Left renal cortex interstitium (tissue), 4 donors: ENCODE measurements at places on chromosomes 3 and 15. TPM values are rescaled to one million over a fixed set of nuclear protein-coding genes. Genes with fewer than 3 reads are reported as not detected.

DNA sequence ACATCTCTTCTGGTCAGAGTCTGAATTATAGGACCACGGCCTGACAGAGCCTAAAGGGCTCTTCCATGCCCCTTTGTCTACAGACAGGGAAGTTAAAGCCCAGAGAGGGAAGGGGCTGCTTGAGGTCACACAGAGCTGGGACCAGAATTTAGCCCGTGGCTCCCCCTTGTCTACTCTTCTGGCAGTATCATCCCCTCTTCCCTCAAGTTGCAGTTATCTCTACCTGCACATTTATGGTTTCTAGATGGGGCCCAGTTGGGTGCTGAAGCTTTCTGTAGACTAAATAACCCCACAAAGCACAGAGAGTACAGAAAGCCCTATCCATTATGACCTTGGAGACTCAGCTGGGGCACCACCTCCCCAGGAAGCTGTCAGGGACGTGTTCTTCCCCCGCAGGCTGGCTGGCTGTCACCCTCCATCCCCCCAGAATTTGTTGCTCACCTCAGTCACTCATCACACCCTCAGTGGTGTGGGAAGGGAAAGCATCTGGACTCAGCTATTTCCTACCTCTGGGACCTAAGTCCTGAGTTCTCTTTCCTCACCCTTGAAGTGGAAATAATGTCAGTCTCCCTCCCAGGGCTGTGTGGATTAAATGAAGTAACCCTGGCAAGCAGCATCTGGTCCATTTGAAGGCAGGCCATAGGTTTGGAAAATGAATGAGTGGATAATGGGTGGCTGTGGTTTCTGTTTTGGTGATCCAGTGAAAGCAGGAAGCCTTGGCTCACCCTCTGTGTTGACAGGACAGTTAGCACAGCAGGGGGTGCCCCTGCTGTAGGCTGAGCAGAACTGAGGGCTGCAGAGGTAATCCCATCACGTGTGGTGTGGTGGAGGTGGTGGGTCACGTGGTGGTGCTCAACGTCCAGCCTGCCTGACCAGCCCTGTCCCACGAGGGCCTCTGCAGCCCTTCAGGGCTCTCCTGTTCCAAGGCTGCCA, 16.3 kb downstream of the ACOX2 start:
- no peak for DNase-seq

- no peak for DNase-seq
Measured at GRCh38 chr3:73473181-73473897, 151.4 kb downstream of the PDZRN3 start.

GRCh38 chr3:115072265-115073021, 74.6 kb downstream of the ZBTB20 start:
- DNase-seq: no peak

NPRL2 gene
- polyA plus RNA-seq: 33.1 TPM

GRCh38 chr15:44591326-44591725, 54.4 kb downstream of the EIF3J start:
- no peak for DNase-seq

GRCh38 chr3:5423523-5423922, 236.0 kb downstream of the EDEM1 start:
- no peak for DNase-seq

GRCh38 chr3:25604107-25604805, 60.5 kb downstream of the TOP2B start:
- no peak for DNase-seq

DNA sequence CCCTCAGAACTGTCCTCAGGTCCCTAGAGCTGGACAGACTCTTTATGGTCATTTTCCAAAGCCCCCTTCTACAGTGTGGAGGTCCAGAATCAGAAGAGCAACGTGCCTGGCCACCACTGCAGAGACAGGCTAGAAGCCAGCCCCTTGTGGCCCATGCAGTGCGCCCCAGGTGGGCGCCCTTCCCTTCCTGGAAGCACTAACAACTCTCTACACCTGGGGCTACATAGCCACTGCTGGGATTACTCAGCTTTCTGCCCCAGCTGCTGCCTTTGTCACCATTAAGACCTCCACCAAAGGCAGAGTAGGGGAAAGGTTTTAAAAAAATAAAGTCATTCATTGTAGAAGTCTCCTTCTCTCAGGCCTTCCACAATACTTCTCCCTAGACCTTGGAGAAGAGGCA, 2.3 kb downstream of the RASGRP1 start:
- DNase-seq: no peak

DNA sequence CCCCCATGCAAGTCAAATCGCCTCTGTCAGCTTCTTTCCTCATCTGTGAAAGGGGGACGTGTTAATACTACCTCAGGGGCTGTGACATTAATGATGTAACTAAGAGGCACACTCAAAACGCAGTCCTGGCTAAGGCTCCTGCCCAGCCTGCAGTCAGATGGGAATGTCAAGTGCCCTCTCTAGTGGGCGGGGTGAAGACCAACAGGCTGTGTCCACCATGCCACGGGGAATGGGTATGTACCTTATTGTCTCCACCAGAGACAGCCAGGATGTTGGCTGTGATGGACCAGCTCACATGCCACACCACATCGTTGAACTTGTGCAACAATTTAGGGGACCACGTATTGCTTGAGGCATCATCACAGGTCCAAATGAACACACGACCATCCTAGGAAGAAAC, 11.0 kb upstream of the GHRL start:
- no peak for DNase-seq

GRCh38 chr3:177932750-177933660, 603.2 kb upstream of the KCNMB2 start:
- DNase-seq: no peak

ROBO2 gene
- polyA plus RNA-seq: 92.2 TPM

DNA sequence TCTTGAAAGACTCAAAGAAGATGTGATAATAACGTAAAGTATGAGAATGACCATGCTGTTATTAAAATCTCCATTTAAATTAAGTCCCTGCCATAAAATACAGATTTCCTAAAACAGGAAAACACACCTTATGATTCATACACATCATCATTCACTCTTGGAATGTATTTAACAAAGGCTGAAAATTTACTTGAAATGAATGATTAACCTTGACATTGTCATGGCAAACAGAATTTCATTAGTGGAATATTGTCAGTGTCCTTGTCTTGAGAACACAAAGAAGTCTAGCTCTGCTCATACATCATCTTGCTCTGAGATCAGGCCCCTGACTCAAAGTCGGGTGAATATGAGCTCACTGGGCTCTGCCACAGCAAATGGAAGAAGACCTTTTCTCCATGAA, 313.9 kb downstream of the FGF12 start:
- DNase-seq: no peak

DNA sequence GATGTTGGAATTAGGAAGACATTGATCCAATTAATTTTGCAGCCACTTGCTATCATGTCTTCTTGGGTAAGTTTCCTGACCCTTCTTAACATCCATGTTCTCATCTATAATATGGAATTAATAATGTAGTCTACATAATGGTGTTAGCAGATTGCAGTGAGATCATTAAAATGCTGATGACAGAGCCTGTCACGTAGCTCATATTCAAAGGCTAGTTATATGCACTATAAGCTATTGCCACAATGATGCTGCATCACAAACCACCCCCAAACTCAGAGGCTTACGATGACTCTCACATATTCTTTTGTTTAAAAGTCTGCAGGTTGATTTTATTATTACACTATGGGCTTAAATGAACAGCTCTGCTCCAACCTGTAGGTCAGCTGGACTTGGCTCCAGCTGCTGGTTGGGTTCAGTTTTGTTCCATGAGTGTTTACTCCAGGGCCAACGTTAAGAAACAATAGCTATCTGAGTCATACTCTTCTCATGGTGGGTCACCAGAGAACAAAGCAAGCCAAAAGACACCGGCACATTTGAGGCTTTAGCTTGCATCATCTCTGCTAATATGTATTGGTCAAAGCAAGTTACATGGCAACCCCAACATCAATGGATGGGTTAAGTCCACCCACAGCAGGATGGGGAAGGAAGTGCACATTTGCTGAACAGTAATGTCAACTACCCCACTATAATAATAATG, 250.0 kb upstream of the SLCO3A1 start:
- no peak for DNase-seq

DNA sequence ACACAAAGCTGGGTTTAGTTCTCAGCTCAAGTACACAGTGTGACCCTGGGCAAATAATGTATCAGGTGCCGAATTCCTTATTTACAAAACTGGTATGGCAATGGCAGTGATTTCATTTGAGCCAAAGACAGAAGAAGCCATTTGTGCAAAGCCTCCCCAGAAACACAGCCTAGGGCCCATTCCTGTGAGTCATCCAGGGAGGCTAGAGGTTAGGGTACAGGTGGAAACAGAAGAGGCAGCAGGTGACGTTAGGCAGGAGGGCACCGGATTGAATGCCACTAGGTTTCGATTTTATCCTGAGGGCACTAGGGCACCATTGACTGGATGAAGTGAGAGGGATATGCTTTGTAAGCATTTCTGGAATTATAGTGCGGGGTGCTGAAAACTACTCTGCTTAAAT, 766.9 kb upstream of the NR2F2 start:
- DNase-seq: no peak

ERC2 gene
- polyA plus RNA-seq: 2.0 TPM

GRCh38 chr3:78734048-78734637, 1033.7 kb downstream of the ROBO1 start:
- no peak for DNase-seq

DNA sequence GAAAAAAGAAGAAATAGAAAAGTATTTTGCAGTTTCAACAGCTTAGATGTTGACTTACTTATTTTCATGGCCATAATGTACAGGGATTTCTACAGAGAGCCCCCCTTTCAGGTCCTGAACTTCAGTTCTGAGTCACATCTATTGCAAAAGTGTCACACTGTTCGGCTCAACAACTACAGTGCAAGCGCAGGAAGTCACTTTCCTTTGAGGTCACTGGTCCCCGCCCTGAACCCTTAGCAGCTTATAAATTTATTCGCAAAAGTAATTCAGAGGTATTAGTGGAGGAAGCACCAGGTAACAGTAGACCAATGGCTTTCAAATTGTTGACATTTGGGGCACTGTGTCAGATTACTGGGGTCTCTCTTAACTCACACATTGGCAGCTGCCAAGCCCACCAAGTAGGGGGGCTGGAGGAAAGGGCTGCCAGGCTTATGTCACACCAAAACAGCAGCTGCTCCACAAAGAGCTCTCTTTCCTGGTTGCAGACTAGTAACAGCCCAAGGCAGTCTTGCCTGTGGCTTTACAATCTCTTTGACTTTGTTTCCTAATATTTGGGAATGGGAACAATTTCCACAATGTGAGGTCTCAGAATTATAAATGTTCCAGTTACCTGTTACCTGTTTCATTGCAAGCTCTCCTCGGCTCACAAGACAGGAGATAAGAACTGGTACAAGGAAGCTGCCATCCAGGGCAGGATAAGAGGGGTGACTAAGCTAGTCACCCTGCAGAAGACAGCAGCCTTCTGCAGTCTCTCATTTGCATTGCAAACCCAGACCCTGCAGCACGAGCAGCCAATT, 130.2 kb upstream of the STRIT1 start:
- no peak for DNase-seq
